ENCODE measurements at places on chromosomes 3 and 15.

DNA sequence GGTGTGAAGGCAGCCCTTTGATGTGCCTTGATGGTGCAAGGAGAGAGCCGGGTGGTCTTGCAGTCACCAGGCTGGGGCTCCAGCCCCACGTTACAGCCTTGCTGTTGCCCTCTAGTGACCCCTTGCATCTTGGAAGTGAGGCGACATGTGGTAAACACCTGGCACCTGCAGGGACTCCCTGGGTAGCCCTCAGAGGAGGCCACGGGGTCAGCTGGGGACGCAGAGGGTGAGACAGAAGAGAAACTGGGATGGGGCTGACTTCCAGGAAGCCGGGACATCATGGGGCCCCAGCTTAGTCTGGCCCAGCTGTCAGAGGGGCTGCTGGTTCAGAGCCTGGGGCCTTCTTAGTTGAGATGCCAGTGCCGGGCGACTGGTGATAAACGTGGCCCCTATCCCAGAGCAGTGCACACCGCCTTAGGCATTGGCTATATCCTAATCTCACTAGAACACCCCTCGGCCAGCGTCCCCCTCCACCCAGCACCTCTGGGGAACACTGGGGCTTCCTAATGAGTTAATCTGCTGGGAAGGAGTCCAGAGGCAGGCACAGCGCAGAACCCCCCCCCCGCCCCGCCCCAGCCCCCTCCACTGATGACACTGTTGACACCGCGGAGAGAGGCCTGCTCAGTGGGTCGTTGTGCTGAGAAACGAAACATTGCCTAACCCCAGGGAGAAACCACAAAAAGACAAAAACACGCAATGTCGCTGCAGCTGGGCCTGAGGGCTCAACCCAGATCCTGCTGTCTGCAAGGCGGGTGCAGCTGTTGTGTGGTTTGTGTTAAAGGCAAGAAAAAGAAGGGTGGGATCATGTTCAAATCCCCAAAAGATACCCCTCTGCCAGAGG is 60.5 kb upstream of the KLF13 start:
- DNase-seq = no peak

DNA sequence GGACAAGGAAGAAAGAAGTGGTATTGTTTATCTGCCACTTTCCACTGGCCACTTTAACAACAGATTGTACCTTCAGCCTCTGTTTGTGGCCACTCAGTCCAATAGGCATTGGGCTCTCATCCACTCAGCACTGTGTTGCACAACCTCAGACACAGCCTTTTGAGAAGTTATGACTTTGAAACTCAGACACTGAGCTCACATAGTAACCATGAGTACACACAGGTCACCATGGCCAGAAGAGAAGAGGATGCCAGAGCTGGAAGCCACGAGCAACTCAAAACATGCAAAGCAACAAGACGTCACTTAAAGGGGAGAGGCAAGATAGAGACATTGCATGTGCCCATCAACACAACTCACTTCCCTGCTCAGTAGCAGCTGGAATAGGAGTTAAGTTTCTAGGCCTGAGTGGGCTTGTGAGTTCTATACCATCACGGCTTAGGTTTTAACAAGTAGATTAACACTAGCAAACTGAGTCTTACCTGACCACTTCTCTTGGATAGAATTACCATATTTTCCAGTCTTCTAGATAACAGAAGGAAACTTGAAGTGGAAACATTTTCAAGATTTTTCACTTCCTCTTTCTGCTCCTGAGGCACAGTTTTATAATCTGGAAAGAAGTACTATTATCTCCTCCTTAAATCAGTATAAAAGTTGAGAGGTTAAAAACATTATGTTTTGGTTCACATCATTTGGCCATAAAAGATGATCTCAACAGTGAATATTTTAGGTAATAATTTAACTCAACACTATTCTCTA is 103.5 kb downstream of the IMPG2 start:
- no peak for DNase-seq

- DNase-seq = no peak
These were observed 46.5 kb downstream of the NEK10 start for GRCh38 chr3:27322634-27323033.

GRCh38 chr15:48298914-48299313 is 32.3 kb upstream of the DUT start:
- no peak for DNase-seq

DNA sequence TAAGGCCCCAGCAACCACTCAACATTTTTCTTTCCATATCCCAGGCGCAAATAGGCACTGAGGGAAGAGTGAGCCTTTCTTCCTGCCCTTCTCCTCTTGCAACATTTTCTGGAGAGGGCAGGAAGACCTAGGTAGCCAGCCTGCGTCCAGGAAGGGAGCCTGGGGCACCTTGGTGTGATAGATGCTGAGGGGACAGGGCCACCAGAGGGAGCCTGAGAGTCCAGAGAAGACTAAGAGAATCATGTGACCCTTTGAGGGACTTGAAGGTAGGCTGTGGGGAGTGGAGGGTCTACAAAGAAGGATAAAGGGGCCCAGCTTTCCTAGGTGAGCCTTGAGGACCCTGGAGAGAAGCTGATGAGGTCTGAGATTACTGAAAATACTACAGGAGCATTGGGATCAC is 346.6 kb downstream of the CNTN6 start:
- DNase-seq = no peak

GRCh38 chr3:50588759-50589433 is 19.6 kb downstream of the HEMK1 start:
- no peak for DNase-seq

DNA sequence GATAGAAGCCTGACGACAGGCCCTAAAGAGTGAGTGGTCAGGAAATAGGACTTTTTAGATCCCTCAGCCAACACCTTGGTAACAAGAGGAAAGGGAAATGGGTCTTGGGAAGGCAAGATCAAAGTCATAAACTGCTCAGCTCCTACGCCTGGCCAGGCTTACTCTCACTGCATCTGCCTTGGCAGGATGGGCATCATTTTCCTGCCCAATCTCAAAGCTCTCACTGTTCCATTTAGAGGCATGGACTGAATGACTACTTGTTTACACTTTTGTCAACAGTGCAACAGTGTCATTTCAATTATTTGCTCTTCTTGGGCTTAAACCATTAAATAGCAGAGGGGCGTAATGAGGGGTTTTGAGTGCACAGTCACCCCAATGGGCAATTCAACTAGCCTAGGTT is 808.7 kb downstream of the GRM7 start:
- no peak for DNase-seq

GRCh38 chr3:51386159-51386851 is 1.2 kb downstream of the MANF start:
- no peak for DNase-seq

DNA sequence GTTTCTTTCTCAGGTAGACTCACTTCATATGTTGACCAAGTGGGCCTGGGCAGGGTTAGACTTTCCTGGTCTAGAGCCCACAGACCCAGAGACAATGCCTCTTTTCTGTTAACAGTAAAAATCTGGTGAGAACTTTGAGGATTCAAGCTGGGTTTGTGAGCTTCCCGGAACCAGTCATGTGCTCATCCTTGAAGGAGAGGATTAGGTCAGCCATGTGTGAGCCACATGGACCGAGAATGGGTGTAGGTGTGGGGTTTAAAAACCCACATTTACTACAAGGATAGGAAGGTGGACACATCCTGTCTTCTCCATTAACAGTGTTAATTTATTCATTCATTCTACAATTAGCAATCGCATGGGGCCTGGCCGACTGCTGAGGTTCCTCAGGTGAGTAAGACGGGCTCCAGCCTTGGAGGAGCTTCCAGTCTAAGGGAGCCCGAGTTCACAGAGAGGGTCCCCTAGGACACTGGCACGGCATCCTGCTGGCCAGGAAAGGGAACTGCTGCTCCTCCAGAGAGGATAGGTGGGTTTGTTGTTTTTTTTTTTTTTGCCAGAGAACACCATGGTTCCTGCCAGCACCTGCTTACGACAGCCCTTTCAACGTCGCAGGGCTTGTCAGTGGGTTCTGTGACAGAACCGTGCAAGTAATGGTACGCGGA is 69.0 kb downstream of the SQOR start:
- DNase-seq = no peak

GRCh38 chr3:122052968-122053367 is 2.2 kb upstream of the CD86 start:
- no peak for DNase-seq

- no peak for DNase-seq
These were observed 151.5 kb upstream of the BFSP2 start for GRCh38 chr3:133248389-133248788.

All from cerebellar nuclear complex (tissue), 1 donor.